ENCODE measurements at places on chromosomes 5 and 9.

GRCh38 chr9:124297915-124298645 lies 40.3 kb downstream of the NEK6 start:
- no peak for ATAC-seq

DNA sequence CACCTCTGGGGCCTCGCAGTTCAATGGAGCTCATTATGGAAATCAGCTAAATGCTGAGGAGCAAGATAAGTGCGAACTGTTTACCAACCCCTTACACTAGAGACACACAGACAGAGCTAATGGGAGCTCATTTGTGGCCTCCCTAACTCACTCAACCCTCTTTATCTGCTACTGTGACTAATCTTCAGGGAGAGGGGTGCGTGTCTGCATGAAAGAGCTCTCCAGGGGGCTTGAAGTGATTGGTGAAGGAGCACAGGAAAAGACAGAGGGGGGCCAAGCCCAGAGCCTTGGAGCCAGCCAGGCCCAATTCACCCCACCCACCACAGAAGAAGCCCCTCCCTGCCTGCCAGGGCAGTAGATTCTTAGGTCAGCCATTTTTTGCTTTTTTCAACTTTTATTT lies 466.8 kb upstream of the BRINP1 start:
- ATAC-seq, result no peak

DNA sequence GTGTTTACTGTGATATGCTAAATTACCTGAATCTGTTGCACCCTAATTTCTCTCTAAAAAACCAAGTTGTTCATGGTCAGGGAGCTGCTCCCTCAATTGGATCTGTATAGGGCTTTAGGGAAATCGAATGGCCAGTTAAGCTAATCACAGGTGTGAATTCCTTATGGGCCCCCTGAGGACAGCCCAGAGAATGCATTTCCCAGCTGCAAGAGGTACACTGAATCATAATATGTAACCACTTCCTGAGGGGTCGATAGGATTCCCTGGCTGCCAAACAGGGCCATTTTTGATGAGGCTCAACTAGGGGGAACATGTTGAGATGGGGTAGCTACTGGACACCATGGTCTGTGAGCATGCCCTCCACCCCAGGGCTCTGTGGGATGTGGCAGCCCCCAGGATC lies 478.6 kb downstream of the CCDC171 start:
- ATAC-seq, result no peak

DNA sequence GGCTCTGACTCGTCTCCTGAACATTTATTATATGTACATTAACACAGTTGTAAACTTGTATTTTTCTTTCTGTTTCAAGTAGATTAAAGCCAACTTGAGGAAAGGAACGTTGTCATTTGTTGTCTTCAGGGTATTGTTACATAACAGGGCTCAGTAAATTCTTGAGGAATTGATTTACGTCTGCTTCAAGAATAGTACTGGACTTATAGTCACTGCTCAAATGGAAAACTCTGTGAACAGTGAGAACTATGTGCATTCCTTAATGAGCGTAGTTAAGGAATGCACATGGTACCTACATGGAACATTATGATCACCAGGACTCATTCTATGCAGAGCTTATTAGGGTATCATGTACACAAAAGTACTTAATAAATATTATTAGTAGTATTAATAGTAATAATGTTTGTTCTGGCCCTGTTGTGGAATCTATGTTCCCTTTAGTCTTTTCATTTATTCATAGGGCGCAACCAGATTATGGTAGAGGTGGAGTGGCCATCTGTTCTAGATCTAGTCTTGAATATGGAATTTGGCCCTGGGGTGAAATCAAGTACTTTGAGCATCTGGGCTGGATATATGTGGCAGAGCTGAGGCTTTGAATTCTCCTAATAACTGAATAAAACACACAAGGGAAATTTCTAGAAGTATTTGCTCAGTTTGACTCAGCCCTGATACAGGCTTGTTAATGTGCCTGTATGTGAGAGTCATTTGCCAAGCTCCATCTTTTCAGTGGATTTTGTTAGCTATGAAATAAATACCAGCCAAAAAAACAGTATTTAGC lies 108.6 kb upstream of the SH3GL2 start:
- no peak for ATAC-seq

- ATAC-seq, result no peak
Measured at GRCh38 chr5:6875376-6875775, 162.1 kb downstream of the TENT4A start.

Data from gastroesophageal sphincter (tissue), 4 donors.